ENCODE measurements at places on chromosomes 12 and 14. TPM values are rescaled to one million over a fixed set of nuclear protein-coding genes. Genes with fewer than 3 reads are reported as not detected.

- no peak for DNase-seq
Observed at GRCh38 chr12:113340061-113340460, 5.2 kb upstream of the SLC8B1 start.

GRCh38 chr14:54317391-54317790 is 79.4 kb upstream of the CDKN3 start:
- no peak for DNase-seq

GRCh38 chr14:52363961-52364360 is 49.8 kb downstream of the PTGER2 start:
- DNase-seq: no peak

- no peak for DNase-seq
Observed at GRCh38 chr14:86990396-86990795, 1002.6 kb downstream of the GALC start.

DNA sequence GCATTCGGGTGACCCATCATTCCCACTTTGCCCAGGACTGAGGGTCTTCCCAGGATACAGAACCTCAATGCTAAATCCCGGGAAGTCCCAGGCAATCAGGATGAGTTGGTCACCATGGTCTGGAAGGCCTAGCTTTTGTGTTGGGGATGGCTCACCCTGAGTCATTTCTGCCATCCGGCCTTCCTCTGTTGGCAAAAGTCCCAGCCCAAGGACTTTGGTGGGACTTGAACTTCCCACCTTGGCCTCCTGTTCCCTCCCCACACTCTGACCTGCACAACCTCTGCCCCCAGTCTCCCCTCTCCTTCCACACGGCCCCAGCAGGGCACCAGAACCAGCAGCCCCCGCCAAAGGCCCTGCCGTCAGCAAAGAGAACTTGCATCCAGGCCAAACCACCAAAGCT is 24.6 kb upstream of the NCOR2 start:
- DNase-seq: peak; percentile 74

- peak; percentile 78 for DNase-seq
Observed at GRCh38 chr12:4506870-4507269, 31.8 kb upstream of the RAD51AP1 start.

KICS2 gene
- 3.8 TPM for total RNA-seq

KRT79 gene
- total RNA-seq: 0.82 TPM

DNA sequence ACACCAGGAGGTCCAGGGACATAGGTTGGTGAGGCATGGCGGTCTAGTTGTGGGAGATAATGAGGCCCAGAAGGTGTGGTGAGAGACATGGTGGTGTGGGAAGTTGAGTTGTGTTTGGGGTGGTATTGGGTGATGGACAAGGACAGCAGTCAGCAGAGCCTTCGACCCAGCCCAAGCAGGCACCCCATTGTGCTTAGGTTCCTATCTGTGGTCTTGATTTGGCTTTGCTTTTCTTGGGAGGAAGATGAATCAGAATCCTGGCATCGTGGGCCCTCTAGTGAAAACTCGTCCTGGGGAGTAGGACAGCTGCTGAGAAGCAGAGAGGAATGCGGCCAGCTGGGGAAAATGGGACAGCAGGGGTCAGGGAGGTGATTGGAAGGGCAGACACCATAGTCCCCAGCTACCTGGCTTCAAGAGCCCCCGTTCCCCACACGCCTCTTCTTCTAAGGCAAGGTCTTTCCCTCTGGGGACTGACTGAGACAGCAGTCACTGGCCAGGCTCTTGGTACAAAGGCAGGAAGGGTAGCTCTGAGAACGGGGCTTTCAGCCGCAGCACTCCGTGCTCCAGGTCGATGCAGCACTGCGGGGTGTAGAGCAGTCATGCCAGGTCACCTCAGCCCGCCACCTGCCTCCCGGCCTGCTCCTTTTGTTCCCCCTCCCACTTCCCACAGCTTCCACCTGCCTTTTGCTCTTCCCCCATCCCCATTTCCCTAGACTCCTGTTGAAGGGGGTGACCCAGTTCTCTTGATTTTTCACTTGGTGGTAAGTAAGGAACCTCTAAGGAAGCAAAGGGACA is 7.9 kb downstream of the NRIP2 start:
- no peak for DNase-seq

LRRK2 gene
- total RNA-seq: 0.02 TPM

- DNase-seq: peak; percentile 12
Observed at GRCh38 chr14:67137744-67138371, 51.4 kb upstream of the GARIN2 start.

- no peak for DNase-seq
Observed at GRCh38 chr14:43359317-43359716, 1147.8 kb downstream of the FSCB start.

GRCh38 chr12:68342966-68343365 is 10.8 kb upstream of the MDM1 start:
- DNase-seq: no peak

PMEL gene
- total RNA-seq: 3.9 TPM

DNA sequence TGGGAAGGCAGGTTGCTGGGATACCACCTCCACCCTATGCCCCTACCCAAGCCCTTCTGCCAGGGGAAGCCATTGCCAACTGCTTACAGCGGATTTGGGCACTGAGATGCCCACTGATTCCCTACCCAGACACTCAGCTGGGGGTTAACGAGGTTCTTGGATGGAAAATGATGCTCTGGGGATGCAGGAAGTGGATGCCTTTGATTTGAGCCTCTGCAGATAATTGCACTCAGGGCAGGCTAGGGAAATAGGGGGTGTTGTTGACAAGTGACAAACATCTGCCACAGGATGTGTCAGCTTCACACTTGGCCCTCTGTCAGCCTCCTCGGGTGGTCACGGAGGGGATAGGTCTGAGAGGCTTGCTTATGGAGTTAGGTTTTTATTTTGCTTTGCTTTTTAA is 57.4 kb downstream of the RPH3A start:
- DNase-seq: no peak

- peak; percentile 42 for DNase-seq
Observed at GRCh38 chr12:69108037-69108436, 131.3 kb upstream of the CPSF6 start.

- DNase-seq: no peak
Observed at GRCh38 chr14:24943024-24943423, 106.9 kb downstream of the STXBP6 start.

DNA sequence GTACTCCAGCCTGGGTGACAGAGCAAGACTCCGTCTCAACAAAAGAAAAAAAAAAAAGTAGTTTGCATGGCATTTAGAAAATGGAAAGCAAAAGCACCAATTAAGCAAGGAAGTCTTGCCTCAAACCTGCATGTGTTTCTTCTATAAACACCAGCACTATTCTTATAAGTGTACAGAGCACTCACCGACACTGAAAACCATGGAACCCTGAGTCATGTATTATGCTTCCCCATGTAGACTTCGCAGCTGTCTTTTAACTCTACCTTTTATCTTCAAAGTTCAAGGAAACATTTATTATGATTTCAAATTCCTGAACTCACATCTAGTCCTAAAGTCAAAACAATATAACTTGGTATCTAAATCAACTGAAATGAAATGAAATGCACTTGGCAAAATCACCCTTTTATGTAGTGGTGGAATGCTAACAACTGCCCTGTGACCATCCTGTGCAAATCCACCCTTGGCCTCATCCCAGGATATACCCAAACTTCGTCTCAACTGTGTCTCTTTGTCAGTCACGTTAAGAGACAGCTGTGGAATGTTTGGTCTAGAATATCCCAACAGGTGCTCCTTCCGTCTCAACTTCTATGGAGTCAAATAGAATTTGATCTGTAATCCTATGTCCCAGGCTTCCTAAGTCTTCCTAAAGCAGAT is 4.8 kb downstream of the BCAT1 start:
- peak; percentile 77 for DNase-seq

GRCh38 chr14:61334197-61334701 is 12.9 kb downstream of the PRKCH start:
- DNase-seq: no peak

GRCh38 chr12:124162151-124163110 is 132.5 kb upstream of the RFLNA start:
- DNase-seq: no peak

- DNase-seq: no peak
Observed at GRCh38 chr14:105145381-105146180, 23.0 kb downstream of the JAG2 start.

CLIP1 gene
- 59.4 TPM for total RNA-seq

DNA sequence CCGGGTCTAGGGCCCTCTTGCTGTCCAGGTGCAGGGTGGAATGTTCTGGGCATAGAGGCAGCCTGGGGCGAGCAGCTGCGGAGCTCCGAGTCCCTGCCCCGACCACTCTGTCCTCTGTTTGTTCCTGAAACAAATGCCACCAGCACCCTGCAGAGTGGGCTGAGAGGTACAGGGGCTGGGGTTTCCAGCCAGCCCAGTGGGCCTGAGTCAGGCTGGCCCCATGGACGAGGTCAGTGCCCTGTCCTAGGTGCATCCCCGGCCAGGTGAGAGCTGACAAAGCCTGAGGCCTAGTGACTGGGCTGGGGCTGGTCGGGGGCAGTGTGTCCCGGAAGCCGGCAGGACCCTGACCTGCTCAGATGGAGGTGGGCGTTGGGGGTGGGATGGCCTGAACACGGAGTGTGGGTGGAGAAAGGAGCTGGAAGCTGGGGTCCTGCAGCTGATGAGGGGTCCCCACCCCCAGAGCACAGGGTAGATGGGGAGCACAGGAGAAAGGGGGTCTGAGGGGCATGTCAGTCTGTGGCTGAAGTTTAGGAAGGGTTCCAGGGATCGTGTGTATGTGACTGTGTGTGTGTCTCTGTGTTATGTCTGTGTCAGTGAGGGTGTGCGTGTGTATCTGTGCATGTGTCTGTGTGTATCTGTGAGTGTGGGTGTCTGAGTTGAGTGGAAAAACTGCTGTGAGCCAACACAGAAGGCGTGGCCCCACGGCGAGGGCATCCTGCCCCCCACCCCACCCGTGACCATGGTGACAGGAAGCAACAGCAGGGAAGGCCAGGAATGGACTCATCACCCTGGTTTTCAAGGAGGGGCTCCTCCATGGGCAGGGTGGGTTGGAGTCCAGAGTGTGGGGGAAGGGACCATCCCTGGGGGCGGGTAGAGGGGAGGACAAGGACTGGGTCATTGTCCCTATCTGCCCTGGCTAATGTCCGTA is 2.4 kb upstream of the CRIP1 start:
- DNase-seq: no peak

- no peak for DNase-seq
Observed at GRCh38 chr14:76395161-76395560, 19.2 kb downstream of the ESRRB start.

IAPP gene
- not detected for total RNA-seq

DNA sequence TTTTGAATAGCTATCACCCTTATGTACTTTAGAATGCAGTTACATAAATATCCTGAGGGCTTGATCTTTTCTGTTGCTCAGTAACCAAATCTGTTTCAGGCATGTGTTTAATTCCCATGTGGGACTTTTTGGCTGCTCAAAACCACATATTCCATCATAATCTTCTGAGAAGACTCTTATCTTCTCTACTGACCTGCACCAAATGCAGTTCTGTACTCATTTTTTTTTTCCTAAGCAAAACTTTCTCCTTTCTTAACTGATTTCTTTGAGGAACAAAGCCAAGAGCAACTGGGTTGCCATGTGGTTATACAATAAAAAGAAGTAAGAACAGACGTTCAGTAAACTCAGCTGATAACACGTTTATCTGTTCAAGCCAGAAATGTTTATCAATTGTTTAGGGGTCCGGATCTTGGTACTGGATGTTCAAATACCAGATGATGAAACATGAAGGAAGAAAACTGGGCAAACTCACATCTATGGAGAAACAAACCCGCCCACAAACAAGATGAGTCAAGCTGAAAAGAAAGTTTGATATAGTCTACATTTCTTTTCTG is 50.1 kb downstream of the TMEM132C start:
- no peak for DNase-seq

DNA sequence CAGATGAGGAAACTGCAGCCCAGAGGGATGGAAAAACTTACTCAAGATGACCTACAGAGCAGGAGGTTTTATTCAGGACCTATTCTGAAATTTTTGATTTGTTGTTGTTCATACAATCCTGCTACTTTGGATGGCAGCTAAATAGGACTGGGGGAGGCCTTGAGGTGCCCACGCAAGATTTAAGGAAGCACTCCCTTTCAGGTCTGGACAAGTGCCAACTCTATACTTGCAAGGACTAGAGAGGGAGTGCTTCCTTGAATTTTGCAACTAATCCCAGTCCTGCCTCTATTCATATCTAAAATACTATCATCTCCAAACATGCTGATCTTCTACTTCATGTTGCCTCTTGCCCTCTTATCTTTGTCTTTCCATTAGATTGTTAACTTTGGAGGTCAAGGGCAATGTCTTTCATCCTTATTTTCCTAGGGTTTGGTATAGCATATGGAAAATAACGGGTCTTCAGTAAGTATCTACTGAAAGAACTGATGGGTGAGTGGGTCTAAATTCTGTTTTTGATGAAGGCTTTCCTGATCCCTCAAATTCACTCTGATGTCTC is 28.6 kb upstream of the PPM1H start:
- DNase-seq: no peak

DNA sequence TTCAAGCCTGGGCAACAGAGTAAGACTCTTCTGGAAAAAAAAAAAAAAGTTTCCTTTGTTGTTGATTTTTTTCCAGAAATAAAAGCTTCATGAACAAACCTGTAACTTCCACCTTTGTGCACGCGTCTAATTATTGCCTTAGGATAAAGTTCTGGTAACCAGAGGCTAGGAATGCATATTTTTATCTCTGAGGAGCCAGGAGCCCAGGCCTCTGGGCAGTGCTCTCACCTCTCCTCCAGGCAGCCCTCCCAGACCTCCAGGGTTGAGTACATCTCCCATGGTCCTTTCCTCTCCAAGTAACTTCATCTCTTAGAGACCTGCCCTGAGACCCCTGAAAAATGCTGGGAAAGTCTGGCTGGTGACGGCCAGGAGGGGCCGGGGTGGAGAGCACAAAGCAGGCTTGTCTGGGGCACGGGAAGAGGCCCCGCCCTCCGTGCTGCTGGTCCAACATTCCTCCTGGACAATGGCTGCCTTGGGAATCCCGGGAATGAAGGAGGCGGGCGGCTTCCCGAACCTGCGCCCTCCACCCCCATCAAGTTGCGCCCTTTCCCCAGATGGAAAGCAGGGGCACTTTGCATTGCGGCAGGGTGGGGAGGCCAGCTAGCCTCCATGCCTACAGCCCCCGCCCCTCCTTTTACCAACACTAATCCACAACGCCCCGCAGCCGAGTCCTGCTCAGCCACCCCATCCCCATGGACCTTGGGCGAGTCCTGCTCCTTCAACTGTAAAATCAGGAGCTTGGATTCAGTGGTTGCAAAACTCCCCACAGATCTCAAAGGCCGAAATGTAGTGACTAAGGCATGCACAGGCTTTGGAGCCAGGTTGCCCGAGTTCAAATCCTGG is 7.3 kb upstream of the FIGNL2 start:
- peak; percentile 70 for DNase-seq

TMEM132C gene
- total RNA-seq: not detected

DNA sequence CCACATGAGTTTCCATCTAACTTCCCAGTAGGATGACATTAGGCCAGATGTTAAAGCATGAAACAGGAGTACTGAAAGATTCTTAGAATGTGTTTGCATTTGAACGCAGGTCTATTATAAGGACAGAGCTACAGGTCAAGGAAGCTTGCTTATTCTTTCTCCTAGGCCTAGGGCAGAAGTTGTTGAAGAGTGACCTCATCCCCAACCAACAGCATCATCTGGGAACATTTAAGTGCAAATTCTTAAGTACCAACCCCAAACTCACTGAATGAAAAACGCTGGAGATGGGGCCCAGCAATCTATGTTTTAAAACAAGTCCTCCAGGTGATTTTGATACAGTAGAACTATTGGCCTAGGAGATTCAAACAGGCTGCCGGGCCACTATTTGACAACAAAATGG is 52.4 kb downstream of the PAPLN start:
- DNase-seq: no peak

GRCh38 chr14:31265701-31266398 is 58.3 kb upstream of the HECTD1 start:
- peak; percentile 51 for DNase-seq

PLA2G1B gene
- not detected for total RNA-seq

All from astrocyte (in vitro differentiated cells and primary cell).